ENCODE measurements at places on chromosomes 11 and 22.

GRCh38 chr11:119369132-119369925, 12.2 kb downstream of the USP2 start:
- DNase-seq = no peak

- DNase-seq = no peak
Measured at GRCh38 chr22:29116397-29117123, 43.7 kb downstream of the KREMEN1 start.

GRCh38 chr11:38498721-38499120, 1900.7 kb upstream of the RAG2 start:
- DNase-seq = no peak

DNA sequence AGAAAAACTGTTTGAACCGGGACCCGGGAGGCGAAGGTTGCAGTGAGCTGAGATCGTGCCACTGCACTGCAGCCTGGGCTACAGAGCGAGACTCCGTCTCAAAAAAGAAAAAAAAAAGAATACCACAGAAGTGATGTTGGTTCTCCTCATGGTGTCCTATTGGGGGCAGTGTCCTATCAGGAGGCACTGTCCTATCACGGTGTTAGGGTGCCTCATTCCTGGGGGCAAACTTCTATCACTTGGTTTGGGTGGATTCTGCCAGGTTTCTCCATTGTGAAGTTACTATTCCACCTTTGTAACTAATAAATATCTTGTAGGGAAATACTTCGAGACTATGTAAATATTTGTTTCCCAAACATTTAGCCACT, 19.6 kb downstream of the PRR14L start:
- no peak for DNase-seq

DNA sequence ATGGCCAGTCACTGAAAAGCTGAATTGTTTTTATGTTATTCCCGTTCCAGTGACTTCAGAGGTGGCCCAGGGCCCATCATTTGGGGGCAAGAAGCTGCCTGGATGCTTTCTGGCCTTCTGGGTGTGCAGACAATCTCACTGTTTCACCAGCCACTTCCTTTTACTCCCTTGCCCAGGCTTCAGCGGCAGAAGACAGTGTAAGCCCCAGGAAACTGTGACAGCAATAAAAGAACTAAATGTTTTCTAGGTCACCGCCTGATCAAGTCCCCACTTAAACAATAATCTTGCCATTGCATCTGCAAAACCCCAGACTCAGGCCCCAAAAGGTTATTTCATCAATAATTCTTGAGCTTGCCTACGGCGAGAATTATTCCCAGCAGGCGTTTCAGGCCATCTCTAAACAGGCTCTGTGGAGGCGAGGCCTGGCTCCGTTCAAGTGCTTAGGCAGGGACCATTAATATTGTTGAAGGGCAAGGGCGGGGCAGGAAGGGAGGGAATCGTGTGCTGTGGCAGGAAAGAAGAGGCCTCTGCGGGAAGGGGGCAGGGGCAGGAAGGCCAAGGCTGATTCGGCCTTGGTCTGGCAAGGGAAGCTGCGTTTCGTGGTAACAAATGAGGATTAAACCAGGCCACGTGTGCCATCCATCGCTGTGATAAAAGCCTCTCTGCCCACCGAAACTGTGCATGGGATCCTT, 252.3 kb downstream of the KIRREL3 start:
- DNase-seq = no peak

GRCh38 chr11:61023966-61024295, 52.5 kb downstream of the CD6 start:
- DNase-seq = no peak

DNA sequence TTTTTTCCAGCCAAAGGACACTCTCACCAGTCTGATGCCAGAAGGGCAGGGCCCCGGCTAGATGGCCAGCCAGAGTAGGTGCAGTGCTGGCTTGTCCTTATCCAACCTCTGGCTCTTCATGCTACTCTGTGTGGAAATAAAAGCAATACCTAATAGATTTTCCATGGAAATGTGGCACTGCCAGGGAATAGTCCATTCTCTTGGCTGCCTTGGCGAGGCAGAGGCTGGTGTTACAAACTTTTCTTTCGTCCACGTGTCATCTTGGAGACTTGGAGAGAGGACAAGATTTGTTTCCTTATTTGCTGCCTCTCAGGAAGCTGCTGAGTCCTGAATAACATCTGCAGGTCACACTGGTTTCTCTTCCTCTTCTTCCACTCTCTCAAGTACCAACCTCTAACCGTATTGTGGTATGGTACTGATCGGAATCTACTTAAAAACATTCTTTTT, 17.2 kb upstream of the C1QTNF4 start:
- DNase-seq = no peak

DNA sequence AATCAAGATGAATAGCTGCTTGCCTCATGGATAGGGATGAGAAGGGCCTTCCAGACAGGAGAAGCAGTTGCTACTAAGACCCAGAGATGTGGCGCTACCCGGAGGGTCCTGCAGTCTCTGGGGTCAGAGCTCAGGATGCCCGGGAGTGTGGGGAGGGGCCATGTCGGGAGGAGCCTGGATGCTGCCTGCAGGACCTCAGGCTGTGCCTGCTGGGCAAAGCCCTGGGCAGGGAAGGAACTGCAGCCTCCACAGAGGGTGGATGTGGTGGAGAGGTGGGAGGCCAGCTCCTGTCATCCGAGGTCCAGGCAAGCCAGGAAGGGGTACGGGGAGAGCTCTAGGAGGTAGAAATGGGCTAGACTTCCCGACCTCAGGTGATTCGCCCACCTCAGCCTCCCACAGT, 11.0 kb downstream of the PRR5 start:
- no peak for DNase-seq

DNA sequence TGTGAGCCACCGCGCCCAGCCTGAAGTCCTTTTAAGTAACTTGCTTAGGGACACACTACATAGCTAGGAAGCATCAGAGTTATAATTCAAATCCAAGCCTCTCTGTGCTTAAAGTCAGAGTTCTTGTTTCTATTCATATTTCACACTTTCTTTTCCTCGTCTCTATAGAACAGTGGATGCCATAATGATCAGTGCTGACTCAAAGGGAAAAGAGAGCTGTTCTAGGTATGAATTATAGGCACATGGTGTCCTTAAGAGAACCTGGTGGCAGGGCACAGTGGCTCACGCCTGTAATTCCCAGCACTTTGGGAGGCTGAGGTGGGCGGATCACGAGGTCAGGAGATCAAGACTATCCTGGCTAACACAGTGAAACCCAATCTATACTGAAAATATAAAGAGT, 400.2 kb upstream of the DDI1 start:
- DNase-seq = no peak

GRCh38 chr11:17588166-17588565, 41.1 kb downstream of the OTOG start:
- DNase-seq = no peak

- no peak for DNase-seq
Measured at GRCh38 chr11:78039391-78039918, 16.4 kb upstream of the KCTD14 start.

DNA sequence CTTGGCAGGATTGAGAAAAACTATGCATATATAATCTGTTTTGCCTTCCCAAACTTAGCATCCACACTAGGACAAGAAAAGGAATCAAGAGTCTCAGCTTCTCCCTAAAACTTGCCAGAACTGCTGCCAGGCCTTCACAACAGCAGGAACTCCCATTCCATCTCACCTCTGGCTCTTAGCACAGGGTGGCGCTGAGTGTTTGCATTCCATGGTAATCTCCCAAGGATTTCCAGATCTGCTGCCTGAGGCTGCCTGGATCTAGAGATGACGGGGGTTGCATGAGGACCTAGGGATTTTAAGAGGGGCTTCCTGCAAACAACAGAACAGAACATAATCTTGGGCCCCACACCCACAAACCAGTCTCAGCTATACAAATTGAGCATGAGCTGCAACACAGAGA, 87.1 kb upstream of the OPCML start:
- no peak for DNase-seq

GRCh38 chr11:3882655-3883054, 27.2 kb downstream of the STIM1 start:
- DNase-seq = no peak

GRCh38 chr11:131404010-131404409, 33.6 kb downstream of the NTM start:
- no peak for DNase-seq

- DNase-seq = no peak
Measured at GRCh38 chr22:31313366-31314147, 21.3 kb upstream of the PIK3IP1 start.

- DNase-seq = no peak
Measured at GRCh38 chr22:19797086-19798002, 36.8 kb downstream of the TBX1 start.

- peak; percentile 19 for DNase-seq
Measured at GRCh38 chr11:68212421-68213134, 518 bp downstream of the KMT5B start.

DNA sequence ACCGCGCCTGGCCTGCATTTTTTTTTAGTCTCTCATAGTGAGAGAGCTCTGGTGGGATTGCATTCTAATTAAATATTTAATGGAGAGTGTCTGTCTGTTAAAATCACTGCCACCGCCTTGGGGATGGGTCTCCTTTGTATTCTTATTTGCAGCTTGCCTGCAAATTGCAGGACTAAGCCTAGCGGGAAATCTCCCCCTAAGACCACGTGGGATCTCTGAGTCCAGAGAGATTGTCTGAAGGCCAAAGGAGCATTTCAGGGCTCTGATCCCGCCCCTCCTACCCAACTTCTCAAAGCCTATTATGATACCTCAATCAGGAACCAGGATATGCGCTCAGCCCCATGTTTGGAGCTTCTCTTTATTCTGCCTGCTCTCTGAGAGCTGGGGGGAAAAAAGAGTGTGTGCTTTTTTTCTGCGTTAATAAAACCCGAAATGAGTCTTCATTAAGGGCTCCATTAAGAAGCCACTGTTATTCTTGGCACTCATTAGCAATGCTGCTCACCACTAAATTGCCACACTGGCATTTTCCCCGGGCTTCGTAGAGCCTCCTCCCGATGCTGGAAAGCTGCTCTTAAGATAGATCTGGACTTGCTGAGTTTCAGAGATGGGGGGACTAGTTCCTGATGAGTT, 92.9 kb upstream of the THY1 start:
- DNase-seq = no peak

- peak; percentile 61 for DNase-seq
Measured at GRCh38 chr22:22753526-22754267, 109.3 kb downstream of the GGTLC2 start.

- peak; percentile 20 for DNase-seq
Measured at GRCh38 chr11:587978-588380, 11.7 kb downstream of the PHRF1 start.

DNA sequence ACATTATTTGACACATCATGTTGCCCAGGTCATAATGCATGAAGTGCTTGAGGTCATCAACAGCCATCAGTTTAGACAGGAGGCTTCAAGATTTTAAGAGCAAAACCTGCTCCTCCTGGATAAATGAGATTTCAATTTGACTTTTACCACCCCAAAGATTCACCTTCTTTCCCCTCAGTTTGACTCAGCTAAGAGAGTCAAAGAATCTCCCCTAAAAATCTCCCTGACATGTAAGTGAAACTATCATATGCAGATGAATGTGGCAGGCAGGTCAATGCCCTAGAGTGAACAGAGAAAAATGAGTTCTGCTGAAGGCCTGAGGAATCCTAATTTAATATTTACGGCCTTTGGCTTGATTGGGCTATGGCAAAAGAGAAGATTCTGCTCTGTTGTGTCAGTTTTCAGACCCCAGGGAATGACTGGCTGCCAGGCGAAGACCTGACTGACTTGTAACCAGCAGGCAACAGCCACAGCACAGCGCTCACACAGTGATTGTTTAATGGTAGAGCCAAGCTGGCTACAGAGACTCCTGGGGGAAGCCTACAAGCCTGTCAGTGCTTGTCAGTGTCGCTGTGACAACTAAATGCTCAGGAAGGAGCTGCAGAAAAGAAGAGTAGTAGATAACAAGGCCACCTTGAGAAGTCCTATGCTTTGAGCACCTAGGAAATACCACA, 491.2 kb upstream of the LRRC4C start:
- no peak for DNase-seq

DNA sequence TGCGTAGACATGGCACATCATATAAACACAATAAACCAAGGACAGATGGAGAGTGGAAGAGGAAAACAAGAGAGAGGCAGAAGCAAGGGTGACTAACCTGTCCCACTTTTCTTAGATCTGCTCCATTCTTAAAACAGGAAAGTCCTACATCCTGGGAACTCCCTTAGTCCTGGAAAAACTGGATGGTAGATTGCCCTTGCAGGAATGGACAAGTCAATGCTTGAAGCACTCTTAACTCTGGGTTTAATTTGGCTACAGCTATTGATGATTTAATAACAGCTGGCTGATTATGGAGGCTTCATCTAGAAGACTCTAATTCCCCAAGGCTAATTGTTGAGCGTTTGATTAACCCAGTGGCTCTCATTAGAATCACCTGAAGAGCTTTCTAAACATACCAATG, 258.8 kb downstream of the MIAT start:
- no peak for DNase-seq

DNA sequence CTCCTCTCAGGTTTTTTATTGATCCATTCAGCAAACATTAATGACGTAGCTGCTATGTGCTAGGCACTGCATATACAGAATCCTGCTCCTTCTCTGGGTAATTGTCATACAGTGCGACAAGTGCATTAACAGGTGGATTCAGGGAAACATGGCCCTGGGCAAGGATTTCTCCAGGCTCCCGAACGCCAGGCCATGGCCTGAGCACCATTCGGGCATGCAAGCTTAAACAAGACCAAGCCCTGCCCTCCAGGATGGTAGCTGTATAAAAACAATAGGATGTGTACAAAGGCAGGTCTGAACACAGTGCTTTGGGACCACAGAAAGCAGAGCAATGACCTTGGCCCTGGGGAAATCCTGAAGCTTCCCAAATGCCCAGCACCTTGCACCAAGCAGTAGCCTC, 9.1 kb upstream of the SYT7 start:
- DNase-seq = no peak

GRCh38 chr11:46129133-46129532, 7.9 kb upstream of the PHF21A start:
- no peak for DNase-seq

GRCh38 chr11:71221201-71221600, 31.2 kb downstream of the SHANK2 start:
- no peak for DNase-seq

DNA sequence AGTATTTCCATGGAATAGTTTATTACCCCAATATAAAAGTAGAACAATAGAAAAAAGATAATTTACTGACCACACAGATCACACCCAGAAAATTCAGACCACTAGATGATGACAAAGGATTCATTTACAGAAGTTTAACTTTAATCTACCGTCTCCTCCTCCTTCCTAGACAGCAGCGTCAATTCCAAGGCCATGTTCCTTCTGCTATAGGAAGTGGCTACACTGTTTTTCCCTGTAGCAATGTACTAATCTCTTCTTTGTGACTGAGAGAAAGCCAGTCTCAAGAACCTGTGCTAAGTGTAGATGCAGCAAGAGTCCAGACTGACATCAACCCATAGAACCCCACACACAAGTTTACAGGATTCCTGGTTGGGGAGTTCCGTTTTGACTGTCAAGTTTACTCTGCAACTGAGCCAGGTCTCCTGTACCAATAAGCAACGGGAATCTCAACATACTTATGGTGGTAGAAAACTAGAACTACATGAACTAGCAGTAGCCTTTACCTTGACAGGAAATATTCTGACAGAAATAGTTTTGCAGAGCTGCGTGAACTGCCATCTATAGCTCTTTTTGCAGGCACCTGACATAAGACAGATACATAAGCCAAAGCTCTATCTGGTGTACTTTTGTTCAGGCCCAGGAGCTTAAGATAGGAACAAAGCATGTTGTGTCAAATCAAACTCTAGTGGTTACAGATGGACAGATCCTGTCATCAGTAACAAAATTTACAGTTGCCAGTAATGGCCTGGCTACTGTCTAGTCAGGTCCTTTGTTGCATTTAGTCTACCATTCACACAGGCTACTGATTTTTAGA, 42.9 kb downstream of the MRTFA start:
- DNase-seq = no peak

All from stimulated activated CD4-positive, alpha-beta T cell treated with anti-CD3 and anti-CD28 coated beads, Interleukin-1b, Interleukin-23, amount 100 ng/mL, for 1 hour (primary cell).